ENCODE measurements at places on chromosomes 2 and 18. TPM values are rescaled to one million over a fixed set of nuclear protein-coding genes. Genes with fewer than 3 reads are reported as not detected.

The TDRD15 gene
- total RNA-seq = not detected

The ONECUT2 gene
- total RNA-seq = not detected

The RAPGEF4 gene
- total RNA-seq = not detected

The MOCOS gene
- total RNA-seq = 0.04 TPM

- DNase-seq = peak; percentile 39
- peaks cover 5% of the 10 kb centered on the region for H3K36me3 ChIP-seq
- H3K4me1 ChIP-seq = peaks cover 28% of the 10 kb centered on the region
- H3K27me3 ChIP-seq = no peaks in the 10 kb centered on the region
Observed at GRCh38 chr2:203705178-203705577, 1.3 kb upstream of the CD28 start.

DNA sequence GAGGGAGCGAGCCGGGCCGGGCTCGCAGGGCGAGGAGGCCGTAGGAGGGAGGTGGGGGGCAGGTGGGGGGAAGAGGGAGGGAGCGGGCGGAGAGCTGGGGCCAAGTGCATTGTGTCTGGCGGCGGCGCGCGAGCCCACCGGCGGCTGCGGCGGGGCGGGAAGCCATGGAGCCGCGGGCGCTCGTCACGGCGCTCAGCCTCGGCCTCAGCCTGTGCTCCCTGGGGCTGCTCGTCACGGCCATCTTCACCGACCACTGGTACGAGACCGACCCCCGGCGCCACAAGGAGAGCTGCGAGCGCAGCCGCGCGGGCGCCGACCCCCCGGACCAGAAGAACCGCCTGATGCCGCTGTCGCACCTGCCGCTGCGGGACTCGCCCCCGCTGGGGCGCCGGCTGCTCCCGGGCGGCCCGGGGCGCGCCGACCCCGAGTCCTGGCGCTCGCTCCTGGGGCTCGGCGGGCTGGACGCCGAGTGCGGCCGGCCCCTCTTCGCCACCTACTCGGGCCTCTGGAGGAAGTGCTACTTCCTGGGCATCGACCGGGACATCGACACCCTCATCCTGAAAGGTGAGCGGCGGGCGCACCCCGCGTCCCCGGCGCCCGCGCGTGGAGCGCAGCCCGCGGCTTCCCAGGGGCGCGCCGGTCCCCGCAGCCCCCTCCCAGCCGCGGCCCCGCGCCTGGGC is at the start of gene TMEM178A:
Gene TMEM178A, plus strand, starts transcription at position 107 of the 680 bp plus-strand sequence. Its CDS starts 58 bp downstream, at position 165.
- H3K27me3 ChIP-seq = peaks cover 28% of the 10 kb centered on the region
- no peaks in the 10 kb centered on the region for H3K4me1 ChIP-seq
- DNase-seq = no peak
- H3K27ac ChIP-seq = no peak within 1 kb of the TSS
- H3K4me3 ChIP-seq = no peak within 1 kb of the TSS

- H3K27me3 ChIP-seq = no peaks in the 10 kb centered on the region
- H3K4me3 ChIP-seq = no peak overlapping the region
- DNase-seq = no peak
- no peak overlapping the region for H3K27ac ChIP-seq
- no peaks in the 10 kb centered on the region for H3K36me3 ChIP-seq
Observed at GRCh38 chr2:161030260-161031063, 129.8 kb upstream of the TANK start.

GRCh38 chr2:221258464-221258863 is 313.6 kb downstream of the EPHA4 start:
- no peaks in the 10 kb centered on the region for H3K4me1 ChIP-seq
- H3K4me3 ChIP-seq = no peak overlapping the region
- H3K36me3 ChIP-seq = no peaks in the 10 kb centered on the region
- no peak overlapping the region for H3K27ac ChIP-seq
- no peaks in the 10 kb centered on the region for H3K27me3 ChIP-seq

- no peaks in the 10 kb centered on the region for H3K36me3 ChIP-seq
- no peaks in the 10 kb centered on the region for H3K4me1 ChIP-seq
- no peak for DNase-seq
Observed at GRCh38 chr2:150618245-150618895, 130.9 kb upstream of the RND3 start.

- H3K27me3 ChIP-seq = peaks cover 45% of the 10 kb centered on the region
- H3K27ac ChIP-seq = no peak overlapping the region
- DNase-seq = peak; percentile 5
- no peaks in the 10 kb centered on the region for H3K36me3 ChIP-seq
- H3K4me3 ChIP-seq = no peak overlapping the region
- H3K4me1 ChIP-seq = peaks cover 9% of the 10 kb centered on the region
Observed at GRCh38 chr2:175003875-175004729, 1.1 kb downstream of the CHN1 start.
